Breast epithelium (tissue), 4 donors: ENCODE measurements at places on chromosomes 13 and 19.
A peak's percentile ranks its signal among the peaks of the same experiment; 100 is the strongest.

DNA sequence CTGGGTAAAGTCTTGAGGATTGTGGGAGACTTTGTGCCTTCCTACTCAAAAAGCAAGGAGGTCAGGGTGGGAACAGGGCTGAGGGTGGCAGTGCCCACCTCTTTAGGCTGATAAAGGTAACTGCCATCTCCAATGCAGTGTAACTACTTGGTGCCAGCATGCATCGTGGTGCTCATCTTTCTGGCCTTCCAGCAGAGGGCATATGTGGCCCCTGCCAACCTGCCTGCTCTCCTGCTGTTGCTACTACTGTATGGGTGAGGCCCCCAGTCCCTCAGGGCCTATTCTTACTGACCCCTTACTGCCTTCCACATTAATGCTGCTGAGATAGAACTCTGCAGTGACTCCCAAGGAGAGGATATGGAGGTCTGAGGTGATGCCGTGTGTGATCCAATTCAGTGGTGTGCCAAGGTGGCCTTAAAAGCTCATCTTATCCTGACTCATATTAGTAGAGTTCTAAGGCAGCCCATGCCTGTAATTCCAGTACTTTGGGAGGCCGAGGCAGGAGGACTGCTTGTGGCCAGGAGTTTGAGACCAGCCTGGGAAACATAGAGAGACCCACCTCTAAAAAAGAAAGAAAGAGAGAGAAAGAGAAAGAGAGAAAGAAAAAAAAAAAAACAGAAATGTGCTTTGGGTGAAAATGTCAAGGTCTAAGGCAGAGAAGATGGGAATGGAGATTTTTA lies 9.7 kb upstream of the ARHGAP45 start:
- no peak for DNase-seq

DNA sequence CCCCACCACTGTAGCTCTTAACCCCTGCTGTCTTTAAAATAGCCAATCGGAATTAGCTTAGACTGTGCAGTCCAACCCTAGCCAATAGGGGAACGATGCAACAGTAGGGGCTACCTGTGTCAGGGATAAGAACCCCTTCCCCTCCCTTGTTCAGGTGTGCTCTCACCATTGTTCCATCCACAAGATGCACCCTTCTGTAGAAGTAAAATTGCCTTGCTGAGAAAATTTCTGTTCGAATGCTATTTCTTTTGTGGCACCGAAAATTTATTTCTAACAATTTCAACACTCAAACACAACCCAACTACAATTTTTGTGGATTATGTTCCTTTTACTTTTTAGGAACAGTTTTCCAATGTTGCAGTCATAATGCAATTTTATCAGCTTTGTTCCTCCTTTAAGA lies 3.6 kb upstream of the ZNF583 start:
- no peak for DNase-seq

DNA sequence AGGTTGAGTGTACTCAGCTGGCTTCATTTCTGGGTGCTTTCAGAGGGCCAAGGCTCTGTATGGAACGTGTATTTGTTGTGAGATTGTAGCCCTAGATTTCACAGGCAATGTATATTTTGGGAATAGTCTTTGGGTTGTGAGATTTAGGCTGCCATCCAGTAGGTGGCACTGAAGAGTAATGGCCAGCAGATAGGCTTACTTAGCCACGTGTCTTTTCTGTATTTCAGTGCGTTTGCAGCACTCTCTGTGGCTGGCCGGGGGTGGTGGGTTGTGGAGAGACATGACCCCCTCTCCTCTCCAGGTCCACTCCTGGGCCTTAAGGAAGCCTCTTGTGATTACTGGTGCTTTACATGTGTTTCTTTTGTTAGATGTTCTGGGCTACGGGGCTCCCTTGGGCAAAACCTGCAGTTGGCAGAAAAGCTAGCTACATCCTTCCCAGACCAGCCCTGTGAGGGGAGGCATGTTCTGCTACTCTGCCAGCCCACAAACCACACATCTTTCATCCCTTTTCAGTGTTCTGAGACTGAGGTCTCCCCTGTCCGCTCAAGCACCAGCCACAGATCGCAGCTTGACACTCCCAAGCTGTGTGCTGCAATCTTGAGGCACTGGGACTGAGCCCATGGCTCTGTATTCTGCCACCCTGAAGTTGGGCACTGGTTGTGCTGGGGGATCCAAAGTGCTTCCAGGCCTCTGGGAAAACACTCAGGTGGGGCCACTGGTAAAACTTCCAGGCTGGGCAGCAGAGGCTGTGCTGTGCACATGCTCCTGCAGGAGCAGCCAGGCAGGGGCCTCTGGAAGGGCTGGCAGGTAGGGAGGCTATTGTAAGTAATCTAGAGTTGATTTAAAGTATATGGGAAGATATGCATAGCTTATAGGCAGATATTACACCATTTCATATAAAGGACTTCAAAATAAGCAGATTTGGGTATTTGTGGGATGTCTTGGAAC lies 1096.8 kb upstream of the PCDH20 start:
- DNase-seq = no peak

DNA sequence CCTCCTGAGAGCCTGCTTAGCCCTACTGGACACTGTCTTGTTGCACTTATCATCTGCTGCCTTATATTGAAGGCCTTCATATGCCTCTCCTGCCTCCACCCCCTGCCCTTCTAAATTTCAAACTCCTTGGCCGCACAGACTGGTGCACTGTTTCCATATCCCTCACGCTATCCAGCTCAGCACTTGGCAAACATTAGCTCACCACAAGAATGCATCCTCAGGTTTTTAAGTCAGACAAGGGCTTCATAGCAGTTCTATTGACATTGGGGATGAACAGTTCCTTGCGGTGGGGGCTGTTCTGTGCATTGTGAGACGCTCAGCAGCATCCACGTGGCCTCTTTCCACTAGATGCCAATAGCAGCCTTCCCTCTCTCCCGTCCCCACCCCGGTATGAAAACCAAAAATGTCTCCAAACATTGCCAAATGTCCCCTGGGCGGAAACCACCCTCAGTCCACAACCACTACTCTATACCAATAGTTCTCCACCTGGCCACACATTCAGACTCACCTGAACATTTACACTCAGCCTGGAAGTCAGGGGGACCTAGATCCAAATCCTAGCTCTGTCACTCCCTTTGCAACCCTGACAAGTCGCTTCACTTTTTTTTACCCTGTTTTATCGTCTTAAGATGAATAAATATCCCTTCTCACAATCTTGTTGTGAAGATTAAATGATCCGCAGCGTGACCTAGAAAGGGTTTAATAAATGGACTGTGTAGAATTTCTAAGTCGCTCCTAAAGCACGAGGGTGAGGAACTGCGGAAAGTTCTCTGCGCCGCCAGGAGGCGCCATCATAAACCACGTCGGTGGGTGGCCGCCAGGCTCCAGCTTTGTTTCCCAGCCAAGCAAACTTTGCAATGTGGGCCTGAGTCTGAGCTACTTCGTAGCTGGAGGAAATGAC lies 3.6 kb upstream of the CEACAM3 start:
- peak; percentile 47 for DNase-seq

DNA sequence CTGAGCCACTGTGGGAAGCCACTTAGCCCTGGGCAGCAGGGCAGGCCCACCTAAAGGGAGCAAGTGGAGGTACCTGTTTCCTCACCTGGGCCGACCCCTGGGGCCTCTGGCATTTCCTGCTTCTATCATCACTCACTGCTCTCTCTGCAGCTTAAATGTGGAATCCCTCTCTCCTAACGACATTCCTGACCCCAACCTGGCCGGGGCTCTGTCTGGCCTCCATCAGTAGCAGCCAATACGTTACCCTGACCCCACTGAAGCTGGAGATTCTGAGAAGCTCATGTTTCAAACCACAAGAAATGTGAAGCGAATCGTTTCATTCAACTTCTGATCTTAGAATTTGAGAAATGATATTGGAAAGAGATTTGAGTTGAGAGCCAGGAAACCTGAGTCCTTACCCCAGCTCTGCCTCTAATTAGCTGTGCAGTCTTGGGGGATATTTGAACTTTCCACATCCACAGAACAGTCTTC lies 39.9 kb downstream of the DOCK9 start:
- no peak for DNase-seq

DNA sequence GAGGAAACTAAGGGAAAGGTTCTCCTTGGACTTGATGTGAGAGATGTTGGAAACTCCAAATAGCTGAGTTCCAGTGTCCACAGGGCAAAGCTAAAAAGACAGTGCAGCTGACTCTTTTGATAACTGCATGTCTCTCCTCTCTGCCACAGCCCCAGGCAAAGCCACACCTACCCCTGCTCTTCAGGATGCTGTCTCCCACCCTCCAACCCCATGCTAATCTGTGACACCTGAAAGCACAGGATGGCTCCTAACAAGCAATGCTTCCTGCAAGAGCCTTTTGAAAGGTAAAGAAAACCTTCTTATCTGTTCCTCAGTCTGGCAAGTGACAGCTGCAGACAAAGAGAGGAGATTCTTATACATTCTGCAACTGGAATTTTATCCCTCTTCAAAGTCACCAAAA lies 14.5 kb downstream of the SLC46A3 start:
- no peak for DNase-seq

DNA sequence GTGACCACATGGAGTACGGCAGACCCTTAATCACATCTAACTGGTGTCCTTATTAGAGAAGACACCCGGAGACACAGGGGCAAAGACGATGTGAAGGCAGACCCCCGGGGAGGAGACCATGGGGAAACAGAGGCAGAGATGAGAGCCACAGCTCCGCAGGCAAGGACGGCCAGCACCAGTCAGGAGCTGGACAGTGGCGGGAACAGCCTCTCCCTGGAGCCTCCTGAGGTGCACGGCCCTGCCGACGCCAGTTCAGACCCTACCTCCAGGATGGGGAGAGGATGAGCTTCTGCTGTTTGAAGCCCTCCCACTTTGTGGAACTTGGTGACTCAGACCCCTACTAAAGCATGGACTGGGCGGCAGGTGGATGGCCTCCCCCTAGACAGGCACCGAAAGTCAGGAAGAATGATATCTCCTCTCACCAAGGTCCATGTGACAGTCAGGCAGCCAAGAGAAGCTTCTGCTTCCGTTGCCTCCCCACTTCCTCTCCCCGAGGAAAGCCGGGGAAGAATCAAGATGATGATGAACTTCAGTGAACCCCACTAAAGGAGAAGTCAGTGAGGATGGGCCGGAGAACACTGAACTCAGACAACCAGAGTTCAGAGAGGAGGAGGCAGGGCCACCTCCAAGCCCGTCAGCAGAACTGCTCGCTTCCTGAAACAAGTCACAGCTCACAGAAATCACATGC lies 25.4 kb downstream of the RAB20 start:
- no peak for DNase-seq

DNA sequence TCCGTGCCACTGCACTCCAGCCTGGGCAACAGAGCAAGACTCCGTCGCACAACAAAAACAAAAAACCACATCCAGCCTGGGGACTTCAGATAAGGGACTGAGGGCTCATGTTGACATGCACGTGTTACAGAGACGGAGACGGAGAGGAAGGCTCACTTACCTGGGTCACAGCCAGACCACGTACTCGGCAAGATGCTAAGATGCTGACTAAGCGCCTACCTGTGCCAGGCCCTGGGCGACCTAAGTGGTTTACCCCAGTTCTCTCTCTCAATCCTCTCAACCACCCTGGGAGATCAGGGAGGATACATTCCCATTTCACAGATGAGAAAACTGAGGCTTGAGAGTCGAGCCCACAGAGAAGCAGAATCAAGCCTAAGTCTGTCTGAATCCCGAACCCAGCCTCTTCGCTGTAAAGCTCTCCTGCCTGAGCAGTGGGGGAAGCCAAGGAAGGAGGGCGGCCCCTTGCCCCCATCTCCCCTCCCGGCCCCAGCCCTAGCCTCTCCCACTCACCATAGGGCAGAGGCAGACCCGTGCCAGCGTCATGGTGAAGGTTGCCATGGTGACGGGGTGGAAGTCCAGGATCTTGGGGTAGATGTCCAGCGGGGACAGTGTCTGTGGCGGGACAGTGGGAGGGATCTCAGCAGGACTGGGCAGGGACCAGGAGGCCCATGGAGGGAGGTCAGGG lies 13.5 kb downstream of the ERCC2 start:
- no peak for DNase-seq

DNA sequence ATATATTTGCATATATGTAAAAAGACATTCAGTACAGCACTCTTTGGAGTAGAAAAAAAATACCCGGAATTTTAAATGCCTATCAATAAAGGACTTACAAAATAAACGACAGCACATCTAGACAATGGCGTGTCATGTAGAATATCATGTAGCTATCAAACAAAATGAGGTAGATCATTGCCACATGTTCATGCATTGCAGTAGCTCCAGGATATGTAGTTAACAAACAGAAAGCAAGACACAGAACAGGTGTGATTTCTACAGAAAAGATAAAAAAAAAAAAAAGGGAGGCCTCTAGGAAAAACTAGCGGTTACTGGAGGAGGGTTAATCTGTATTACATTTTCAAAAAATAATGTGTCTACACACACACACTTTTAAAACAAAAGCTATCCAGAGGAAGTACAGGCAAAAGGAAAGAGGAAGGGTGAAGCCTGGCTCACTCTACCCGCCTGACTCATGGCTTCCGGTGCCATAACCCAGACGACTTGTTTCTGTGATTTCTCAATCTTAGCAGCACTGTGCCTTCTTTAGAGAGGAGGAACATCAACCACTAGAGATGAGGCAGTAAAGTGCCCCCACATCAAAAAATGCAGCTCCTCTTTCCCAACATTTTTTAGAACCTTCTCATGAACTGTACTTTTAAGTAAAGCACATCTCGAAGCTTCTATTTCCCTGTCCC lies 6.9 kb downstream of the KCTD12 start:
- DNase-seq = no peak

GRCh38 chr13:29541400-29541799 lies 54.1 kb downstream of the SLC7A1 start:
- DNase-seq = no peak

DNA sequence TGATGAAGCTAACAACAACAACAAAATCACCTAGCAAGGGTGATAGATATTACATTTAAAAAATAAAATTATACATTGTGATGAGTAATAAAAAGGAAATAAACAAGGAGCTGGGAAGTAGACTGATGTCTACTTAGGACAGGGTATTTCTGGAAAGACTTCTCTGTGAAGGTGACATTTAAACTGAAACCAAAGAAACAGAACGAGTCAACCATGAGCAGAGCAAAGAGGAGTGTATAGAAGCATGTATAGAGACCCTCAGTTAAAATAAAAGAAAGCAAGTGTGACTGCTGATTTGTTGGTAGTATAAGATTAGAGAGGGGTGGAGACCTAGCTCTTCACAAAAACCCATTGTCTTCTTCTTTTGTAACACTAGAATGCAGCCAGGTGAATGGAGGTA lies 53.0 kb upstream of the TDRD3 start:
- no peak for DNase-seq

DNA sequence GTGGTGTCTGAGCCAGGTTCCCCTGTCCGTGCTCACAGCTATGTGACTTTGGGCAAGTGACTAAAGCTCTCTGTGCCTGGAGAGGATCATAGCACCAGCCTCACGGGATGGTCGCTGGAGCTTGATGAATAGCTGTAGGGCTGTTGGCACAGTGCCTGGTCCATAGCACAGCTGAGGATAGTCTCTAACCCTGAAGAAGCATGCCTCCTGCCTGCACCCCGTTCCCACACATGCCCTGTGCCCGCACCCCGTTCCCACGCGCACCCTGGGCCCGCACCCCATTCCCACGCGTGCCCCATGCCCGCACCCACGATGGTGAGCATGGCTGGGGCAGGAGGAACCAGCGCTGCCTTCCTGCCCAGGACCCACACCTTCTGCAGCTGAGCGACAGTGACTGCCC lies 63.7 kb upstream of the F7 start:
- no peak for DNase-seq

- DNase-seq = no peak
Measured at GRCh38 chr13:91112924-91113277, 234.6 kb upstream of the MIR17HG start.
